ENCODE measurements at places on chromosomes 12 and 14.
A peak's percentile ranks its signal among the peaks of the same experiment; 100 is the strongest.

DNA sequence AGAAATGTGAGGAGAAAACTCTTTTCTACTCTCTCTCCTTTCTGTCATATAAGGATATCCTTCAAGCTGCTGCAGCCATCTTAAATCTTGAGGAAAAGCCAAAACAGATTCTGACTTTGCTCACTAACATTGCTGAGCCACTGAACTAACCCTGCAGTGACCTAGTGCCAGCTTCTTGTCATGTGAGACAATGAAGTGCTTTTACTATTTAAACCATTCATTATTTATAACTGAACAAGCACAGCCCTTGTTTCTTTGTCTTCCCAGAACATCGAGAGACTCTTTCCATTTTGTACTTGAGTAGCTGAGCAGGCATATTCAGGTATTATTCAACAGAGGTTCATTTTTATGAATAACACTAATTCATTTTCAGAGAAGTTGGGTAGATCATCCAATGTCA is 455.0 kb upstream of the TMPO start:
- no peak for DNase-seq

- no peak for DNase-seq
Observed at GRCh38 chr12:110262442-110263388, 18.3 kb upstream of the ATP2A2 start.

DNA sequence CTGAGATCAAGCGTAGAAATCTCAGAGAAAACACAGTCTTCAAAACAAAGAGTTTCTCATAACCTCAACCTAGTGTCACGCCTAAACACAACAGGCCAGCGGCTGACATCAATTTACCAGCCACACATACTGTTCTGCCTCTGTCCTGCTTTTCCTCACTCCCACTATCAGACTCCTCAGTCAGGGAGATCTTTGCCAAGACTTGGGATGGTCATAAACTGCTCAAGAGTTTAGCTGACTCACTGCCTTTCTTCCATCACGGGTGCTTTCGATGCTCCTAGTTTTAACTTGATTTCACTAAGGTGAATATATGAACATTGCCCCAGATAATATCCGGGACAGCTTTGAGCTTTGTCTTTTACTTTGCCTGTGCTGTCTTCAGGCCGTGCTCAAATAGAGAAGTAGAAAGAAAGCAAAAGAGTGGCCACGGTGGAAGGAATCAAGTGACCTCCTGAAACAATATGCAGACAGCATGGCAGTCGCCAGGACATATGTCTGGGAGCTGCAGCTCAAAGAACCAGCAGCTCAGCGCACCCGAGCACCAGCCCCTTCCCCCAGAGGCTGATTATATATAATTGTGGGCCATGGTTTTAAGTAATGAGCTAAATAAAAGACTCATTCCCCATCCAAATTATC is 12.1 kb downstream of the MDM1 start:
- DNase-seq: peak; percentile 31

DNA sequence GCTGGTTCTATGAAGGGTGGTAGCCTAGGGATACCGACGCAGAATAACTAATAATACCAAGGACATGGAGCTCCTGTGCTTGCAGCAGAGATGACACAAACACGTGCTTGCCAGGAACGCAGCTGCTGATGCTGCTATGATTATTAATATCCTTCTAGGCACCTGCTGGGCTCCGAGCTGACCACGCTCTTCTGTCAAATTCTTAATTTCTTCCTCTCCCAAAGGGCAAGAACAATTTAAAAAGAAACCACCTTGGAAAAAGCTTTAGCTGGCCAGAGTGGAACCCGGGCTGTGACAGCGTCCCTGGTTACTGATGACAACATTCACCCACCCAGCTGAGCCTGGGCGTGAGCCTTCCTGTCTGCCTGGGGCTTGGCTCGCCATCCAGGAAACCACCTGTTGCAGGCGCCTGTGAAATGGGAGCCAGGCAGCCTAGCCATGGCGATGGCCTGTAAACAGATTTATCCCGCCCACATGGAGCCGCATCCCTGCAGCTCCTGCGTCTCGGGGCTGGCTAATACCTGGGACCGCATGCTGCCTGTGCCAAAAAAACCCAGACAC is 28.8 kb downstream of the CLMN start:
- DNase-seq: peak; percentile 68

DNA sequence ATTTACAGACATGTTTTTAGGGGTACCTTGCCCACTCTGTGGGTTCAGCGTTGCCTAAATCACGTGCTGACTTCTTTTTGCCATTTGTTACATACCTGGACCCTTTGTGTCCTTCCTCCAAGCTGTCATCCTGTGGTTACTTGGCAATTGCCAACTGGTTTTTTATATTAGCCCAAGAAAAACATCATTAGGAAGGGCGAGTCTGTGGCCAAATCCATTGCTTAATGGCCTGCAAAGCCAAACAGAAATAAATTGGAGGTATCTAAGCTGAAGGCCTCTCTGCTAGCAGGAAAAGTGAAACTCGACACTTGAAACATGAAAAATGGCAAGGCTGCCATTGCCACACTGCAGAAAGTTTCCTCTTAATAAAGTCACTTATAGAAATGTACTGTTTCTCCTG is 190.4 kb downstream of the NUAK1 start:
- no peak for DNase-seq

DNA sequence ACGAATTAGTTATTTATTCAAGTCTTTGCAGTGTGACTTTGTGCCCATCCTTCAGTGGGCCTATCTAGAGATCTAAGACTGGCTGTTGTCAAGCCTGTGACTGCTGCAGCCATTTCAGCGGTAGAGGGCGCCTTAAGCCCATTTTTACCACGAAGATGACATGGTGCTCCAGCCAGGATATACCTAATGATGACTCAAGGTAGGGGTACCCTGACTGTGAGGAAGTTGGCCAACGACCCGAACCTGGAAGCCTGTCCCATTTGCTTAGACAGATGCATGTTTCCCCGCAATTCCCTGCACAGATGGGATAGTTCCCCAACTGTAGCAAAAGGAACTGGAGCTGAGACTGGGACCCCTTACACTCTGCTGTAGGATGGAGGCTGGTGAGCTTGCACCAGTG is 41.3 kb downstream of the RAB3IP start:
- no peak for DNase-seq

- no peak for DNase-seq
Observed at GRCh38 chr12:93177208-93178153, 200.2 kb upstream of the NUDT4 start.

- no peak for DNase-seq
Observed at GRCh38 chr12:48934312-48934706, 9.0 kb upstream of the FKBP11 start.

- no peak for DNase-seq
Observed at GRCh38 chr12:50806176-50806575, 36.5 kb upstream of the TMPRSS12 start.

- peak; percentile 33 for DNase-seq
Observed at GRCh38 chr12:119786539-119786938, 90.6 kb downstream of the CIT start.

- DNase-seq: peak; percentile 47
Observed at GRCh38 chr12:24909667-24910066, 39.2 kb downstream of the BCAT1 start.

DNA sequence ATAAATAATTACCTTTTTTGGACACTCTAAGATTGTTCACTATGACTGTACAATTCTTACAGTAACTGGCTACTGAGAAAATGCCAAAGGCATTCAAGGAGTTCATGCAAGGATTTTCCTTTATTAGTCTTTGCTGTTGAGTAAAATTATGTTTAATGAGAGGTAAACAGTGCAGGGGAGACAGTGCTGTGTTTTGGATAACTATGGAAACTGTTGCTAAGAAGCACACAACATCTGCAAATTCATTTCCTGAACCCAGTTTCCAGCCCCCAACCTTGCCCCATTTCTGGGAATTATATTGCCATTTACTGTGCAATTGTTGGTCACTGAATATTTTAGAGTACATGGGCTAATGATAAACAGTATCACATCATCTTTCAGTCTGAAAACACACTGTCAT is 1005.8 kb downstream of the TRHDE start:
- no peak for DNase-seq

Data from left ventricle myocardium superior (tissue), 1 donor.